Urinary bladder (tissue), 4 donors: ENCODE measurements at places on chromosomes 6 and 20. TPM values are rescaled to one million over a fixed set of nuclear protein-coding genes. Genes with fewer than 3 reads are reported as not detected.

ANKRD66 gene
- not detected for polyA plus RNA-seq

DYNLT2 gene
- polyA plus RNA-seq, result 1.6 TPM

SULF2 gene
- 40.3 TPM for polyA plus RNA-seq

ID1 gene
- polyA plus RNA-seq, result 683 TPM

LY6G6D gene
- 1.7 TPM for polyA plus RNA-seq

LAMP5 gene
- polyA plus RNA-seq, result 0.38 TPM

RIPOR3 gene
- 15.0 TPM for polyA plus RNA-seq

VWA7 gene
- polyA plus RNA-seq, result 0.39 TPM

TRIM10 gene
- polyA plus RNA-seq, result not detected

TMEM170B gene
- polyA plus RNA-seq, result 2.7 TPM

GRCh38 chr20:36745234-36745926 lies 510 bp downstream of the NDRG3 start:
- DNase-seq, result no peak

GRCh38 chr20:2767768-2768631 lies 32.4 kb downstream of the CPXM1 start:
- peak; percentile 50 for DNase-seq

DNA sequence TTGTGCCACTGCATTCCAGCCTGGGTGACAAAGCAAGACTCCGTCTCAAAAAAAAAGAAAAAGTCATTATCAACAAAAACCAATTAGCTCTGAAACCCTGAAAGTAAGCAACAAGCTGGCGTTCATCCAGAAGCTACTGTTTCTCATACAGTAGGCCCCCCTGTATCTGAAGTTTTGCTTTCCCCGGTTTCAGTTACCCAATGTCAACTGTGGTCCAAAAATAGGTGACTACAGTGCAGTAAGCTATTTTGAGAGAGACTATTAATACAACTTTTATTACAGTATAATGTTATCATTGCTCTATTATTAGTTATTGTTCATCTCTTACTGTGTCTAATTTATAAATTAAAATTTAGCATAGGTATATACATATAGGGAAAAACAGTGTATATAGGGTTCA lies 135.1 kb downstream of the KIF16B start:
- no peak for DNase-seq

DNA sequence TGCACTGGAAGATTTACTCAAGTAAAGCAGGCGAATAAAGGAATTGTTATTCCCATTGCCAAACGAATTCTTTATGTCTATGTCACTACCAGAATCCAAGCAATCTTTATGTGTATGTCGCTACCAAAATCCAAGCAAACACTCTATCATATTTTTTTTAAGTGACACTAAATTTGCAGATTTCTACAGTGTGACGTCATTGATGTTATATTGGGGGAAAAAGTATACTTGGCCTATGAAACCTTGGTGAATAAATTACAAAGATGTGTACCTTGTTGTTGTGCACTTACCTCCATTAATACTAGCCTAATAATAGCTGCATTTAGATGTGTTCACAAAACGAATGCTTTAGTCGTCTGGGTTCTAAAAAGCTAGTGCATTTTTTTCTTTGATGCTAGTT lies 957 bp downstream of the TTK start:
- DNase-seq, result no peak

DNA sequence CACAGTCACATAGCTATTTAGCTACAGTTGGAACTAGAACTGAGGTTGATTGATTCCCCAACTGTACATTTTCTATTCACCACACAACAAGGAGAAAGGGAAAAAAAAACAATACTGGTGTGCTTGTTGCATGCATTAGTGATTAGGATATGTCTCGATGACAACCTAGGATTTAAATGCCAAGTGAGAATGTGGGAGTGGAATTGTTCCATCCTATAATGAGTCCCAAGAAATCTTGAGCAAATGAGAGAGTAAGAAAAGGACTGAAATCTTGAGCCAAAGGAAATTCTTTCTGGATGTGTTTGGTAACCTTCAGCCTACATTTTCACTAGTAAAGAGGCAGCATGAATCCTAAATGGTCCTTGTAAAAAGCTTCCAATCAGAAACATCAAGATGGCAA lies 232.7 kb downstream of the HIVEP2 start:
- no peak for DNase-seq

DNA sequence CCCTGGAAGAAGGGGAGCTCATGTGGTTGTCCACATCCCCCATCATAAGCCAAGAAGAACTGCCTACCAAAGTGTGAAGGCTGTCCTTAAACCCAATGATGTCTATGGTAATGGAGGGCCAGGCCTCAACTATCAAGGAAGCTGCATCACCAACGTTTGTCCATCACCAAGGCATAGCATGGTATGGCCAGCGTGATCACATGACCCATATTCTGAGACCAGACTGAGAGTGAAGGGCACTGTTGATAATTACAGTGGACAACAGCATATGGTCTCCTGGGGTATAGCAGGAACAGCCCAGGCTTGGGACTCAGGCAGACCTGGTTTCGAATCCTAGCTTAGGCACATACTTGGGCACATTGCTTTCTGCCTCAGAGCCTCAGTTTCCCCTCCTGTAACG lies 218.2 kb upstream of the RREB1 start:
- DNase-seq, result no peak

GRCh38 chr20:36836591-36837269 lies 39.2 kb upstream of the TLDC2 start:
- no peak for DNase-seq

- DNase-seq, result no peak
These were observed 10.8 kb downstream of the HLA-DRB5 start for GRCh38 chr6:32519118-32519909.

DNA sequence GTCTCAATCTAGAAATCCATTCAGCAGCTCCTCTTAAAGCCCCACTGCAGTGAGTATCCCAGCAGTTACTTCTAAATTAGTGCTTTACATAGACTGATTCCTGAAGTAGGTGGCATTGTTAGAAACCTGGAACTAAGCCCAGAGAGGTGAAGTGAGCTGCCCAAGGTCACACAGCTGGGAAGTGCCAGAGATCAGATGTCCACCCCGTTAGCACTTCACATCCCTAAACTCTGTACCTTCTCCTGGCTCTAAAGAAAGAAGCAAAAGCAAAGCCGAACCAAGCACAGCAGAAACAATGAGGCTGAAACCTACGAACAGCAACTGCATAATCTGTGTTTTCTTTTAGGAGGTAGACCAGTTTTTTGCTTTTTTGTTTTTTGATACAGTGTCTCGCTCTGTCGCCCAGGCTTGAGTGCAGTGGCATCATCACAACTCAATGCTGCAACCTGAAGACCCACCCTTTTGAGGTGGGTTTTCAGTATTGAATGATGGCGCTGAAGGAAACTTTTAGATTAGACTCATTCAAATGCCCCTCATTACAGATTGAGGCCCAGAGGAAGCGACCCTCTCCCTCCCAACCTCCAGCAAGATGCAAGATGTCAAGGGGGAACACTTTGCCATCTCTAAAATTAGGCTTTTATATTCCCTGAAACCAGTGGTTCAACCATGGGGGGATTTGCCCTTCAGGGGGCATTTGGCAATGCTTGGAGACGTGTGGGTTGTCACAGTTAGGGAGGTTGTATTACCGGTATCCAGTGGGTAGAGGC lies 3.2 kb upstream of the ZMYND8 start:
- no peak for DNase-seq

DNA sequence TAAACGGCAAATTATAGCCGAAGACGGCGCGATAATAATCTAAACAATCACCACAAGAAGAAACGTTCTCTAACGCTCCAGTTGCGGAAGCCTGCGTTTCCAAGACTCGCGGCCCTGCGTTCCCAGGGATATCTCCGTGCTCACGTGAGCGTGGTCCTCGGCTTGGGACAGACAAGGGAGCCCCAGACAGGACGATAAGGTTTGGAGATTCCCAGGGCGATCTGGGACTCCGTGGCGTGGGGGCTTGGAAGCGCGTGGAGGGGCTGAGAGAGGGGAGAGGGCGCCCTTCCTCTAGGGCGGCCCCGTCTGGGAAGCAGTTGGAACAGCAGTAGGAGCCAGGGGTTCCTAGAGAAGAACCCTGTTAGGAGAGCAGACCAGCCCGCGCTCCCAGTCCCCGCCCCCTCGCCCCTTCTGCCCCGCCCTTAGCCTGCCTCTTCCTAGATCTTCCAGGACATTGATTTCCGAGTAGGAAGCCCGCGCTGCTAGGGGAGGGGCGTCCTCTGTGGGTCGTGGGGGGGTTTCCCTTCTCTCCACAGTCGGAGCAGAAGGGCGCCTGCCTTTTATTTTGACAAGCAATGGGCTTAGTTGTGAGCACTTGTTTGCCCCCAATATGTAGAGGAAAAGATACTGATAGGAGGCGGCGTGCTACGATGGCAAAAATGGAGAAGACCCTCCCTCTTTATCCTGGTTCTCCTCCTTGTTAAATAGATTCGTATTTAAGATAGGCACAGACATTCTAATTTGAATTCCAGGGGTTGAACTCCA lies 10.6 kb downstream of the NRN1 start:
- no peak for DNase-seq

DNA sequence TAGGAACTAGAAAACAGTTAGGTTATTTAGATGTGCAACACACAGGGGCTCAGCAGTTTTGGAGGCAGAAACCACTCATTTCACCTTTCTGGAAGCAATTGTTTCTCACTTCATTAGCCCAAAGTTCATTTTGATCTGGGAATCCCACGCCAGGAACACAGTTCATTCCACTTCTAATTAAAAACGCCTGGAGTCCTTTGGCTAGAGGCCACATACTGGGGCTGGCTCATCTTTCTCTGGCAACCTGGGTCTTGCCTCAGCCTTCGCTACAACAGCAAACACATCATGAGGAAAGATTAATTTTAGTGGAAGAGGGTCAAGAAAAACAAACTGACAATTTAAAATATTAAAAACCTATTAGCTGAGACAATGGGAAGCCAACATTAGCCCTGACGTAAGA lies 69.7 kb downstream of the RFPL4B start:
- DNase-seq, result no peak

- DNase-seq, result peak; percentile 48
These were observed 14.5 kb downstream of the TCF15 start for GRCh38 chr20:595330-596308.

GRCh38 chr6:81808851-81809570 lies 56.5 kb upstream of the TENT5A start:
- DNase-seq, result no peak

DNA sequence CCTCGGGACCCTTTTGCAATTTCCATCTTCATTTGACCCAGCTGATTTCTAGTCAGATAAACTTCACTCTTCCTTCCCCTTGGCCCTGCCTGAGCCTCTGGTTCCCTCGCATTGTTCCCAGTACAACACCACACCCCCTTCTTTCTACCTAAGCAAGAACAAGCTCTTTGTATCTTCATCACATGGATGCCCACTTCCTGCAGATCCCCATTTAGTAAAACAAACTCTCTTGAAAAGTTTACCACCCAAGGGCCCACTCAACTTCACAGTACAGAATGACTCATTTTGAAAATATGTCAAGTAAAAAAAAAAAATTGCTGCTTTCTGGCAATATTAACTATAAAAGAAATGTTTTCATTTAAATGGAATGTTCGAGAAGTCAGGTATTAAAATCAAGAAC lies 5.2 kb downstream of the FAXC start:
- DNase-seq, result no peak

DNA sequence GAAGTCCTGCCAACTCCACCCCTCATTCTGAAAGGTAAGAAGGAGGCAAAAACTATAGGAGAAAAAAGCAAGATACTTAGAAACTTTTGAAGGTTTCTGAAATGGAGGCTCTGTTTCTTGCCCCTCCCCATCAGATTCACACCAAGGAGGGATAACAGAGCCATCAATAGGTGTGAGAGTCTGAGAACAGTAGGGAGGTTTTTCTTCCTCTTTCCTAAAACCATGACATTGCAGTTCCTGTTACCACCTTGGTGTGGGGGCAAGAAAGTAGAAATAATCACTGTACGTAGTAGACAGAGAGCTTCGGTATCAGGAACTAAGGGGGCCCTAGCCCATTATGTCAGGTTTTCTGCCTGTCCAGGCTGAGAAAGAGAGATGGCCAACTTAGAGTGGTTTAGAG lies 333.3 kb upstream of the SYNCRIP start:
- DNase-seq, result no peak

DNA sequence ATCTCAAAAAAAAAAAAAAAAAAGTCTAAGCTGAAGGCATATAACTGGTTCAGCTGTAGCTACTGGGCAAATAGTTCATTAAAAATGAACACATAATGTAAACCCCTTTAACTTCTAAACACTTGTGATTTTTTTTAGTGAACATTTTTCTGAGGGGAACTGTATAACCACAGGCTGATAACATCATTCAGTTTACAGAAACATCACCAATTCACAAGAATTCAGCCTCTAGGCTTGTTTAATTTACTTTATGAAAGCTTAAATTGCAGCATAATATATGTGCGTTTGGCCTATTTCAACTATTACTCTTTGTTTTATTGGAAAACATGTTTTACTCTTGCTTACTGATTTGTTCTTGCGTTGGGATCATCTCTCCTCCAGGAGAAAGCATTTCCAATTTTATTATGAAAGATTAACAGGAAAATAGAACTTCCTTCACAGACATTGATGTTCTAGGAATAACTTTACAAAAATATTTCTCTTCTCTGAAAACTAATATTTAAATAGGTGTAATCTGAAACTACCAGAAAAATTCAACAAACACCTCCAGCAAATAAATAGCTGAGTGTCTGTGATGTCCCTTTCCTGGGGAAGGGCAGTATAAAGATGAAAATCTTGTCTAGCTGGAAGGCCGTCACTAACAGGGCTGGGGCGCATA lies 284.5 kb downstream of the UST start:
- DNase-seq, result no peak

DNA sequence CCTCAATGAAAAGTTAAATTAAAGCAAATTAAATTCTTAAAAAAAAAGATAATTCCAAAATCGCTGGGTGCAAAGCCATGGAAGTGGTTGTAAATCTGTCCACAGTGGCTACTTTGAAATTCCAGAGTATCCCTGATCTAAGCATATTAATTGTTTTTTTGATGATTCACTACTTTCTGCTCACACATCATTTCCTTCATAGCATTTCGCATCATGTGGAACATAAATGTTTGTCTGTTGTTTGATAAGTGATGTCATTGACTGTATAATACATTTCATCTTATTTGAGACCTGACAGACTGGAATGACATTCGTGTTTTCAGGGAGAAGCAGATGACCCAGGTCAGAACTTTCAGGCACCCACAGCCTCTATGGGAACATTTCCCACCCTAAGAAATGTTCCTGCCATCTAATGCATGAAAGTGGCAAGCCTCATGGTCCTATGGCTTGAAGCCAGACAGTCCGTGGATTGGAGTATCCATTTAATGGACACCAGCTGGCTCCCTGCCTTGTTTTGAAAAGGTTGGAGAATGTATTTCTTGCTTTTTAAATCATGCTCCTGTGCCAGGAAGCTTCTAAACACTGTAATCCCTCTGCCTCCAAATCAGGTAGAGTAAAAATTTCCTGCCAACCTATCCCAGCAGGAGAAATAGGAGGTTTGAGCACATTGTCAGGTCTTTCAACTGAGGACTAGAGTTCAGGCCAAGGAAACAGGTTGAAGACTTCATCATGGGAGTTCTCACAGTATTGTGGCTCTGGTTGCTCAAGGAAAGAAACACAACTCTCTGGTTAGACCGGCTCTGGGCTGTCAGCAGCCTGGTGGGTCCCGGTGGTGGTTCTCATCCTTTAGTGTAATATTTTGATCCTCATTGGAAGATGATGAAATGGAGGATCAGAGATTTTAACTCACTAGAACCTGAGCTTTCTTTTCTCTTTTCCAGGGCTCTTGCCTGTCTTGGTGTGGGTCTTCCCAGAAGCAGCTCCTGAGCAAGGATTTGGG lies 157.9 kb downstream of the SLC24A3 start:
- no peak for DNase-seq
